ENCODE measurements at places on chromosomes 3 and 15.

DNA sequence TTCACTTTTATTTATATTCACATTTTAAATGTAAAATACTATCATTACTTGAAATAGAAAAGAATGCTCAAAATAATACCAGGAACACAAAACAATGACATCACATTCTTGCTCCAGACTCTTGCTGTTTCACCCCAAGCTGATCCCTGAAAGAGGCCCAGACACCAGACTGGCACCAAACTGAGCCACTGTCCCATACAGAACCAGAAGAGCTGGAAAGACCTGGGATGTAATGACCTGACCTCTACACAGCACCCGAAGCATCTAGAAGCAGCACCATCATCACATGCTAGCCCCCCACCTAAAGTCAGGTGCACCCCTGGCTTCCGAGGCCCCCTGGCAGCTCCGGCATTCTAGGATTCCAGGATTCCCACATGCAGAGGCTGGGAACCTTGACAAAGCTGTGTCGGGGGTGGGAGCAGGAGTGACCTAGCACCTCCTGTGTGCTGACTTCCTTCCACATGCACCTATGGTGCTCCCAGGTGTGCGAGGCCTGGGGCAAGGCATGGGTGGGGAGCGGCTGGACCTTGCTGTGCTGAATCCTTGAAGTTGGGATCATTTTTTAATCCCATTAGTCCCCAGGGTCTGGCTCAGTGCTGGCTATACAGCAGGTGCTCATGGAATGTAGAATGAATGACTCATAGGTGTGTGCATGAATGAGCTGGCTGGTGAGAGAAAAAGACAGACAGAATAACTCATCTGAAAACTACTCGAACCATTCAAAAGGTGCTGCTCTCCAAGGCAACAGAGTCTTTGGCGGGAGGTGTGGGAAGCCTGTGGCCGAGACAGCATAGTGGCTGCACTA lies 144.7 kb upstream of the IQSEC1 start:
- no peak for DNase-seq

- DNase-seq, result no peak
Observed at GRCh38 chr3:65593780-65594752, 444.7 kb downstream of the MAGI1 start.

GRCh38 chr15:66961407-66961884 lies 104.0 kb upstream of the SMAD3 start:
- no peak for DNase-seq

- DNase-seq, result no peak
Observed at GRCh38 chr3:20878691-20879090, 692.7 kb upstream of the SGO1 start.

GRCh38 chr3:10783360-10784351 lies 32.4 kb upstream of the SLC6A11 start:
- no peak for DNase-seq

GRCh38 chr15:52428297-52428696 lies 100.4 kb downstream of the MYO5A start:
- no peak for DNase-seq

- DNase-seq, result no peak
Observed at GRCh38 chr3:132464066-132464465, 46.8 kb downstream of the DNAJC13 start.

GRCh38 chr15:40392986-40393948 lies 10.7 kb downstream of the KNSTRN start:
- no peak for DNase-seq

- DNase-seq, result no peak
Observed at GRCh38 chr15:39748276-39748675, 34.4 kb downstream of the FSIP1 start.

- no peak for DNase-seq
Observed at GRCh38 chr15:81279621-81280485, 44.1 kb downstream of the STARD5 start.

- no peak for DNase-seq
Observed at GRCh38 chr15:60751985-60752952, 273.3 kb upstream of the ICE2 start.

- no peak for DNase-seq
Observed at GRCh38 chr15:55496716-55497115, 11.3 kb downstream of the DNAAF4 start.

GRCh38 chr3:160531311-160531710 lies 34.1 kb downstream of the KPNA4 start:
- DNase-seq, result no peak

- DNase-seq, result no peak
Observed at GRCh38 chr3:119570229-119570628, 9.1 kb upstream of the ADPRH start.

- no peak for DNase-seq
Observed at GRCh38 chr3:88010810-88011209, 48.0 kb downstream of the CGGBP1 start.

DNA sequence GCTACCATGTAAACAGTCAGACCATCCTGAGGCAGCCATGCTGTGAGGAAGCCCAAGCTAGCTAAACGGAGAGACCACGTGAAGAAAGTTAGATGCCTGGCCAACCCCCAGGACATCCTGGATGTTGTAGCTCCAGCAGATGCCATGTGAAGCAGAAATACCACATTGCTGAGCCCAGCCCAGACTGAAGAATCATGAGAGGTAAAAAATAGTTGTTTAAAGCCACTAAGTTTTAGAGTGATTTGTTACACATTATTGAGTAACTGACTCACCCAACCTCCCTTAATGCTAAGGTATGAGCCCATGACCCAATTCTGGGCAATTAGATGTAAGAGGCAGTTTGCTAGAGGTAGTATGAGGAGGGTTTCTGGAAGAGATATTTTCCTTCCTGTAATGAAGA lies 200.5 kb downstream of the THRB start:
- DNase-seq, result no peak

- DNase-seq, result no peak
Observed at GRCh38 chr3:47978386-47978785, 37.8 kb downstream of the MAP4 start.

- no peak for DNase-seq
Observed at GRCh38 chr3:123385001-123385401, 63.9 kb downstream of the ADCY5 start.

DNA sequence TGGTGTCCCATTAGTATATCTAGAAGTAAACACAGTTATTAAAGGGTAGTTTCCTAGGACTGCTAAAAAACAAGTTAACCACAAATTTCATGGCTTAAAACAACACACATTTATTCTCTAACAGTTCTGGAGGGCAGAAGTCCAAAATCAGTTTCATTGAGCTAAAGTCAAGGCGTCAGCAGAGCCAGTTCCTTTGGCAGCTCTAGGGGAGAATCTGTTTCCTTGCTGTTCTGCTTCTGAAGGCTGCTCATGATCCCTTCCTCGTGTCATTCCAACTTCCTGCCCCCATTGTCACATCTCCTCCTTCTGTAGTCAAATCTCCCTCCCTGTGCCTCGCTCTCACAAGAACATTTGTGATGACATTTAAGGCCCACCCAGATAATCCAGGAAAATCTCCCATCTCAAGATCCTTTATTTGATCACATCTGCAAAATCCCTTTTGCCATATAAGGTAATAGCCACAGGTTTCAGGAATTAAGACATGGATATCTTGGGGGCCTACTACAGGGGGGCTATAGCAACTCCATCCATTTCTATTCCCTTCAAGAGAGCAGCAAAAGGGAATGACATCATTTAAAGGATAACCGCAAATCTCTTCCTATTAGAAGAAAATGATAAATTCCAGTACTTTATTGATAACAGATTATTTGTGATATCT lies 50.1 kb downstream of the GPR176 start:
- no peak for DNase-seq

GRCh38 chr15:27506752-27507151 lies 535.8 kb downstream of the GABRG3 start:
- no peak for DNase-seq

- no peak for DNase-seq
Observed at GRCh38 chr15:33160581-33161165, 33.8 kb downstream of the FMN1 start.

- no peak for DNase-seq
Observed at GRCh38 chr3:182567700-182568099, 225.6 kb upstream of the ATP11B start.

- DNase-seq, result no peak
Observed at GRCh38 chr15:68428431-68428940, 3.5 kb downstream of the ITGA11 start.

GRCh38 chr3:32575451-32576113 lies 4.9 kb upstream of the DYNC1LI1 start:
- no peak for DNase-seq

GRCh38 chr3:28110869-28111268 lies 130.6 kb upstream of the CMC1 start:
- DNase-seq, result no peak

DNA sequence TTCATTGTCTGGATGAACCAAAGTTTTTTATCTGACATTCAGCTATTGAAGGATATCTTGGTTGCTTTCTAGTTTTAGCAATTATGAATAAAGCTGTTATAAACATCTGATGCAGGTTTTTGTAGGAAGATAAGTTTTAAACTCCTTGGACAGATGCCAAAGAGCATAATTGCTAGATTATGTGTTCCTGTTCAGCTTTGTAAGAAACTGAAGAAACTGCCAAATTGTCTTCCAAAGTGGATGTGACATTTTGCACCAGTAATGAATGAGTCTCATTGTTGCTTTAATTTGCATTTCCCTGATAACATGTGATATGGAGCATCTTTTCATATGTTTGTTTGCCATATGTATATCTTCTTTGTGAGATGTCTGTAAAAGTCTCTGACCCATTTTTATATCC lies 239.9 kb upstream of the TTC14 start:
- no peak for DNase-seq

GRCh38 chr3:193941486-193941885 lies 194.5 kb upstream of the HES1 start:
- DNase-seq, result no peak

DNA sequence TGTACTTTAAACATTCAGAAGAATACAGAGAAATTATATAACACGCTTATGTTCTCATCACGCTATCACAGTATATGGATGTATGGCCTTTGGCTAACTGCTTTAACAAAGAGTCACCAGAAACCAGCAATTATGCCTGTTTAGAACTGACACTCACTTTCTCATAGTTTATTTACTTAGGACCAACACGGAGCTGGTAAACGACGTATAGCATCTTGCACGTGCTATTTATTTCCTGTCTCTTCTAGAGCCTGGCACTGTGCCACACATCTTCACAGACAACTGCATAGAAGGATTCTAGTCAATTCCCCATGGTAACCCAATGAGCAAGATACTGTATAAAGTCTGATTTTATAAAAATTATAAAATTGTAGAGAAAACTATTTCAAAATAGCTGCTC lies 43.6 kb downstream of the TBC1D2B start:
- DNase-seq, result no peak

GRCh38 chr3:22729212-22729611 lies 473.9 kb upstream of the UBE2E2 start:
- DNase-seq, result no peak

- DNase-seq, result no peak
Observed at GRCh38 chr3:47283193-47283537, 421 bp downstream of the KLHL18 start.

GRCh38 chr15:32878869-32879805 lies 161.3 kb downstream of the GREM1 start:
- no peak for DNase-seq

DNA sequence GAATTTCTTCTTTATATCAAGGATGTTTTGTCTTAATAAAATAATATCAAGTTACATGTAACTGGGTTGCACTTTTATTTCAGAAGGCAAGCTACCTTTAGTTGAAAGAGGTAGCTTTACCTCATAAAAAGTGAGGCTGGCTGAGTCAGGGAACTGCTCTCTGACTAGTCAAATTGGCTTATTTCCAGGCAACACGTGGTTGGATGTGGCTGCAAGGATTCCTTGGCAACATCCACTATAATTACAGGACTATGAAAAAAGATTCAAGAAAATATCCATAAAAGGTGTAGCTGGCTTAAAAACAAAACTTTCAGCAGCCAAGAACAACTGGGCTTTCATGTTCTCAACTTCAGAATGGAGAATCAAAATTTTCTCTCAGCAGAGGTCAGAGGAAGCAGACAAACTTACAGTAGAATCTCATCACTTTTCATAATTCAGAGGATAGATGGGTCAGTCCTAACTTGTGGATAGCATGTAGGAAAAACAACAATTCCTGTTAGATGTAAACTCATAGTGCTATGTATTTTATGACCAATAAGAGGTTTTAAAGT lies 779.1 kb downstream of the MECOM start:
- peak; percentile 19 for DNase-seq

- DNase-seq, result no peak
Observed at GRCh38 chr3:152760024-152760563, 74.8 kb upstream of the P2RY1 start.

DNA sequence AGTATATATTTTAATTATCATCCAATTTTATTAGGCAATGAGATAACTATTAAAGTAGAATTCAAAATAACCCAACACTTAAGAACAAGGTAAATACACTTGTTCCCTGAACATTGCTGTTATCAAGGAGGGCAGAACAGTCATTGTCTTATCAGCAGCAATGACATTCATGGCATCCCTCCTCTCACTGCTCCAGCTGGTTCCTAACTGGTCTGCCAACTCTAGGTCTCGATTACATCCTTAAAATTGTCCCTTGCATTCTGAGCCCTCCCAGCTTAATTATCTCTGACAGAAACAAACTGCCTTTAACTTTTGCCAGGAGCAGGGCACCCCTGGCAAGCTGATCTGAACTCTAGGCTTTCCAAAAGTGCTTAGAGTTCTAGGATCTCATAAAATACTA lies 14.0 kb upstream of the DYNC1LI1 start:
- DNase-seq, result no peak

DNA sequence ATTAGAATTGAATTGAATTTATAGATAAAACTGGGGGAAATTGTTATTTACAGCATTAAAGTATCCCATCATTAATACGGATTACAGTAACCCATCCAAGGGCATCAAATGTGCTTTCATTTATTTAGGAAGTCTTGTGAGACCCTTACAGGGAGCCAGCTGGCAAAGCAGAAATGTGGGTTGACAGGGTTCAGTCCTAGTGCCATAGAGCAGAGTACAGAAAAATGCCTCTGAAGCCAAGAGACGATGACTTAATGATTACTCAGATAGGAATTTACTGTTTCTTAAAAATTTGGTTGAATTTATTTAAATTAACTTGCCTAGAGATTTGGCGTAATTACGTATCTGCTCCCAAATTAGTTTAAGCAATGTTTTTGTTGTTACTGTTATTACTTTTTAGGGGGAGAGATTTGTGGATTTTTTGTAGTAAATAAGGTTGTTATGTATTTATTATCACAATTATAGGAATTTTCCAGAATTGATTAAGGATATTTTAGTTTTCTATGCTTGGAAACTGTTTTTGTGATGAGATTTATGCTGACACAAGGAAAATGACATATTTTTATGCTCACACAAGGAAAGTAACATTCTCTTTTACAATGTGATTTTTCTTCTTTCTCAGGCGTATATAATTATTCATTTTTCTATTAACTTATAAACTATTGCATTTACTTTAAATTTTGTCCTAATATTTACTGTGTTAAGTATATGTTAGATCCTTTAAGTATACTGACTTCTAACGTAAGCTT lies 152.0 kb downstream of the EPHA6 start:
- DNase-seq, result no peak

GRCh38 chr3:61903931-61904657 lies 342.7 kb downstream of the PTPRG start:
- DNase-seq, result no peak
